NCI-H446 (cell line): ENCODE measurements at places on chromosomes 3 and 15.
A peak's percentile ranks its signal among the peaks of the same experiment; 100 is the strongest.

GRCh38 chr15:70420948-70421482 is 323.3 kb upstream of the TLE3 start:
- no peak for DNase-seq

GRCh38 chr3:129890891-129891290 is 2.6 kb downstream of the TMCC1 start:
- DNase-seq: no peak

DNA sequence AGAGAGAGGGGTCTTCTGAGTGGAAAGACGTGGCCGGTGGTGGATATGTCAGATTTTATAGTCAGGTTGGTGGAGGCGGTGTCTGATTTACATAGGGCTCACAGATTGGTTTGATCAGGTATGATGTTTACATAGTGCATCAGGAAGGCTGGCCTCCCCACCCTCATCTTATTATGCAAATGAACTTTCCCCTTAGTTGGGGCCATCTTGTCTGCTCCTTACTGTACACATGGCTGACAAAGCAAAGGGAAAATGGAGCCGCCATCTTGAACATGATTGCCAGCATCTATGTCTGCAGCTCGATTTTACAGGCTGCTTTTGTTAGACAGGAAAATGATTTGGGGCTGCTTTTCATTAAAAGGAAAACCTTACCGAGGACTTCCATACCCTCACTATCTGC is 19.9 kb downstream of the SQOR start:
- no peak for DNase-seq

DNA sequence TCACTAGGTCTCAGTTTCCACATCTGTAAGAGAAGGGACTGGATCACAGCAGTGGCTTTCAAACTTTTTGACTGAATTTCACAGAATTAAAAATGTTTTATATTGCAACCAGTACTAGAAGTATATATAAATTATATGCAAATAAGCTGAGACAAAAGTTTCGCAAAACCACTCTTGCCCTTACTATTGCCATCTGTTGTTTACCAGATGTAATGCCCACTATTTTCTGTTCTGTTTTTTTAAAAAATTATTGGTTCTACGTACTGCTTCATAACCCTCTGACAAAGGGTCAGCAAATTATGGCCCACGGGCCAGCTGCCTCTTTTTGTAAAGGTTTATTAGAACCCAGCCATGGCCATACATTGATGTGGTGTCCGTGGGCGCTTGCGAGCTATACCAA is 44.8 kb downstream of the PDIA5 start:
- DNase-seq: no peak

- no peak for DNase-seq
Measured at GRCh38 chr15:78991476-78991875, 46.6 kb upstream of the CTSH start.

GRCh38 chr3:177894081-177894728 is 642.0 kb upstream of the KCNMB2 start:
- no peak for DNase-seq

DNA sequence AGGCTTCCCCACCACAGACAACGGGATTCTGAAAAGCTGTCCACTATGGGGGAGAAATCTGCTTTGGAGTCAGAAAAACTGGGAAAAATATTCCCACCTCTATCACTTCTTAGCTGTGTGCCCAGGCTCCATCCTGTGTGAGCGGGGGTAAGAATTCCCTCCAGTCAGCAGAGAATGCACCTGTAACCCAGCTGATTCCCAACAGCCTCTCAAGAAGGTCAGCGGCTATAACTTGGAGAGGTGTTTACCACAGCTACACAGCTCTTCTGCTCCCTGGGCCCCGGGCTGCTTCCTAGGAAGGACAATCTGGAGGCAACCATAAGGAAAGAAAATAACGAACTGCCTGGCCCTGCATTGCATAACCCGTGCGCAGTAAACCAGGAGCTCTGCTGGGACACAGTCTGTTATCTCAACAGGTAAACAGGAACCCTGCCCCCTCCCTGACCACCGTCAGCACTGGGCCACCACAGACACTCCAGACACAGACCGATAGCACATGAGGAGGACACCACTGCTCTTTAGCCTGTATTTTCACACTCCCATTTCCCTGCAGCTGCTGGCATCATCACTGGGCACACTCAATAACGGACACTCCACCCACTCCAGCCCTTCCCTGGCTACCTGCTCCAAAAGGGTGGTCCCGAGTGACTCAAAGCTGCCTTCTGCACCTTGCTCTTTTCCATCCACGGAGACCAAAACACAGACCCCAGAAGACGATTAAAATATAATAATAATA is 2.1 kb downstream of the RAB43 start:
- no peak for DNase-seq

DNA sequence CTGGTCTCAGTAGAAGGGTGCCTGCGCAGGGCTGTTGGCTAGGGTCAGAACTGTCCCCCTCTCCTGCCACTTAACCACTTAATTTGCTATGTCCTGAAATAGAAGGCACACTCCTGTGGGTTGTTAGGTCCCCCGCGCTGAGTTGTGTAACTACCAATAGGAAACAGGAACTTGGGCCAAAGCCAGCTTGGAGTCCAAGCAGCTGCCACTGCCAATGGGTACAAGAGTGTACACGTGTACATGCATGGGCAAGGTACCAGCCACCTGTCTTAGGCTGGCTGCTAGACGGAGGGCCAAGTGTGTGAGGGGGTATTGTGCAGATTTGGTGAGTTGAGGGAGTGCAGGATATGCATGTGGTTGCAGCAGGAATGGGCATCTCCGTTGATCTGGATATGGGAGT is 29.7 kb upstream of the POLG start:
- peak; percentile 53 for DNase-seq

DNA sequence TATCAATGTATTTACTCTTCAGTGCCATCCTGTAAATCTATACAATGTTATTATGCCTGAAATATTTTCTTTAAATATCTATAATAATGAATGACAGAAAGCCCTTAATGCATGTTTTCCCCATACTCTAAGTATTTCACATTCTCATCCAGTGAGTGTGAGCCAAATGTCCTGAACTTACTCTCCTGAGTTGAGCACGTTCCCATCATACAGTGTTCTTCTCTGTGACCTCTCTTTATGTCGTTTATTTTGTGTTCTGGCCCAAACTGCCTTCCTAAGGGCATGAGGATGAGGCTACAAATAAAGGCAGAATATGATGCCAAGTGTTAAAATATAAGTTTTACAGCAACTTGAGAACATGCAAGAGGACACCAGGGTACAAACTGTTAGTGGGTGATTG is 3.3 kb downstream of the OSBPL10 start:
- DNase-seq: no peak

DNA sequence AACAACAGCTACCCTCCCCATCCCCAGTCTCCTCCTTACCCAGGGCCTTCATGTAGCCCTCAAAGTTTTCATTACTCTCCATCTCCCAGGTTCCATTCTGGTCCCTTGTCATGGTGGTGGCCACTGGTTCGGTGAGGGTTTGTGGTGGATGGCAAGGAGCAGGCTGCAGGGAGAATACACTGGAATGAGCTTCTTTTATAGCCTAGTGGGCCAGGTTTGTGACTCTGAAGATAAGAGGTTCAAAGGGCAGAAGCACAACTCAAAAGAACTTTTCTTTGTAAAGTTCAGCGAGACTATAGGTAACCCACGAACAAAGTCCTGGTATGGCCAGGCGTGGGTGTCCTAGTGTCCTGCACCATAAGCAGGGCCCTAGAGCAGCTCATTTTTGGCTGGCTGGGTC is at the start of gene RBP2:
RBP2 (minus strand) TSS at position 169 of the 400 bp plus-strand sequence; CDS start at position 112, 57 bp downstream.
- DNase-seq: no peak

- DNase-seq: no peak
Measured at GRCh38 chr3:184379358-184380184, at the start of gene CHRD. CHRD (plus strand) TSS chr3:184380054; CDS start chr3:184380319, 265 bp downstream.

GRCh38 chr3:66593978-66594377 is 93.2 kb upstream of the LRIG1 start:
- no peak for DNase-seq

GRCh38 chr3:152302521-152303021 is 33.8 kb downstream of the MBNL1 start:
- peak; percentile 20 for DNase-seq

- no peak for DNase-seq
Measured at GRCh38 chr3:13621381-13622221, 72.7 kb downstream of the FBLN2 start.

DNA sequence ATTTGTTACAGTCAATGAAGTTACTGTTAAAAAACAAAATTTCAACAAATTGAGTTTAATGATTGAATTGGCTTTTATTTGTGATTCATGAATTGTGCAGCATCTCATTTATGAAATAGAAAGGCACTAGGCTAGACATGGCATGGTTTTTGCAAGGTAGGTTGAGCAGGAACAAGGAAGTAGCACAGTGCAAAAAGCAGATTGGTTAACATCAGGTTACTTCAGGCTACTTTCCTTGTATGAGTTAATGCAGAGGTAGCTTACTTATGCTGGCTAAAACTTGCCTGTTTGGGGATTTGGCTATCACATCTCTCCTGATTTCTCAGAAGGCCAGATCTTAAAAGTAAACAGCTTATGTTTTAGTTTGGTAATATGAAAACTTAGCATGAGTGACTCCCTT is 23.0 kb upstream of the SV2B start:
- DNase-seq: no peak

GRCh38 chr3:147651107-147651778 is 242.1 kb downstream of the ZIC1 start:
- DNase-seq: no peak

DNA sequence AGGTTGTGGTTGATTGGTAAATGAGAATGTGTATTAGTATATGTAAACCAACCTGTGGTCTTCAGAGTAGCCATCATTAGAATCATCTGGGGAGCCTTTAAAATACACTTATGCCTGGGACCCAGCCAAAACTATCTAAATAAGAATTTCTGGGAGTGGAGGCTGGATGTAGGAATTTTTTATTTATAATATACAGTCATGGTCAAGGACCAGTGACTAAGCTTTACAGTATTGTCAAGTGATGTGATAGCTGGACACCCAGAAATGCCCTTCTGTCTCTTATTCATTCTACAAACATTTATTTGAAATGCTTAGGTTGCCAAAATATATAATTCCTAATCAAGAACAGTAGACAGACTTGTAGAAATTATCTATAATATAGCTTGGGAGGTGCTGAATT is 132.2 kb downstream of the MBNL1 start:
- DNase-seq: no peak

- no peak for DNase-seq
Measured at GRCh38 chr15:50773389-50773788, 7.9 kb upstream of the SPPL2A start.

DNA sequence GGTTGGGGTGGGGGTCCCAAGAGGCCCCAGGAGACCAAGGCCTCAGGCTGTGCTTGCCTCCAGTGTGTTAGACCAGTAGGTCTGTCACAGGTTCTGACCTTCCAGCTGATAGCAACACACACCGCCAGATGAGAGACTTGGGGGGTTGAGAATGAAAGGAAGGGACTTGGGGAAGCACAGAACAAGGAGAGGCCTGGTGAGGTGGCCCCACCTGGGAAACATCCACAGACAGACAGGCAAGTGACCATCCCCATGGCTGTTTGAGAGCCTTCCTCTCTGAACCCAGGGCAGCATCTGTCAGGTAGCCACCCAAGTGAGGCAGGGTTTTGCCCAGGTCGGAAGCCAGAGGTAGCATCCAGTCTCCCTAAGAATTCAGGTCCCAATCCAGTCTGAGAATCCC is 35.0 kb upstream of the VPS8 start:
- DNase-seq: no peak

- no peak for DNase-seq
Measured at GRCh38 chr3:106381286-106381938, 512.6 kb upstream of the CBLB start.

DNA sequence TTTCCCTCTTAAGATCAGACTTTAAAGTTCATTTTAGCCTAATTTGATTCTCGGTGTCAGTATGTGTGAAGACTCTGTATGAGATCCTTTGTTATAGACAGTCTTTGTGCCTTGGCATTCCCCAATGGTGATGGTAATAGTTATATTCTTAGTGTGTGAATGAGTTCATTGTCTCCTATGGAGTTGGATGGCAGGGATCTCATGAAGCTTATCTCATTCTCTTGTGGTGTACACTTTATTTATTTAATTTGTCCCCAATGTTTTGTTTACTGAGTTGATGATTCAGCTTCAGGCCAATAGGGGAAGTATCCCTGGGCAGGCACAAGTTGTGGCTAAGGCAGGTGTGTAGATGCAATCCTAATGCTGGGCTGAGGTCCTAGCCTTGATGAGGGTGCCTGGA is 222.0 kb upstream of the DPPA4 start:
- DNase-seq: no peak

DNA sequence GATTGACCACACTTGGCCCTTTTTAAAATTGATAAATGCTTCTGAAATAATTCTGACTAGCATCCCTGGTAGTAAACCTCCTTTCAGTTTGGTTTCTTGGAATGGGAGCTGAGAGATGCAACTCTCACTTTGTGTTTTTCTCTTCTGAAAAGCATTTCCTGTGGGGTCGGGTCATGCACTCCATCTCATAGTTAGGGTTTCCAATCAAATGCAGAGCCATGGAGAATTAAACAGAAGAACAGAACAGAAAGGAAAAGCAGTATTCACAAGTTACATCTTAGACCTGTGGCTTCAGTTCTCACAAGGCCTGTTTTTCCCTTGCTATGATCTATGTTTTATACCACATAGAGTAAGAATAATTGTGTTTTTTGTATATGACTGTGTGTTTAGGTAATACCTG is 39.7 kb downstream of the SENP2 start:
- no peak for DNase-seq

DNA sequence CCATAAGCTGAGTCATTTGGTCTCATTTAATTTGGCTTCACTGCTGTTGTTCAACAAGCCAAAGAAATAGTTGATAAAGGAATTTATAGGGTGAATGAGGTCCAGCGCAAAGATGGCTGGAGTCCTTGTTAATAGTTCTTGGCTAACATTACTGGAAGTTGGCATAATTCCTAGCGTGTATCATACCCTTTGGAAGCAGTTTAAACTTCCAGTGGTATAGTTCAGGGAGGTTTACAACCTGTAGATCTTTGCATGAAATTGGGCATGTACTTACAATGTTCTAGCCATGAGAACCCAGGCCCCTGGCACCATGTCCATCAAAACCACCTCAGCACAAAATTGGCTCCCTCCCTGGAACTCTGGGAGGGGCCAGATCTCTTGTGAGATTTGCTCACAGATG is 380.8 kb downstream of the LRTM1 start:
- no peak for DNase-seq

DNA sequence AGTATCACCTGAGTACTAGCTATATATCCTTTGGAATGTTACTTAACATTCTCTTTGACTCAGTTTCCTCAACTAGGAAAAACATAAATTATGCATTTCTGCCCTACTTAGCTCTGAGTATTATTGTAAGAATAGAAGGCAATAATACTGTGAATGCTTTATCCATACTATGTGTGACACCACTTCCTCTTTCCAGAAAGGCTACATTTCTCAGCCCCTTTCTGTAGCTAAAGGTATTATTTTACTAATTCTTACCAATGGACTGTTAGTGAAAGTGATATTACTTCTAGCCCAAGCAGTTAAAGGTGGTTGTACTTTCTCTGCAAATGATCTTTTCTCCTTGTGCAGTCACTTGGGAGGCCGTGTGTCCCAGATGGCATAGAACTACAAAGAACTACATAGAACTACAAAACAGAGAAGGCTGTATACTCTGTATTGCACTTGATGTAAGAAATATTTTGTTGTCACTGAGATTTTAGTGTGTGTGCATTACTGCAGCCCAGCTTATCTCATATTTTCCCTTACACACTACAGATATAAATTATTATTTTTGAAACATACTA is 35.1 kb downstream of the MYH15 start:
- DNase-seq: no peak
